Nephron progenitor cell (in vitro differentiated cells): ENCODE measurements at places on chromosomes 7 and 10.

DNA sequence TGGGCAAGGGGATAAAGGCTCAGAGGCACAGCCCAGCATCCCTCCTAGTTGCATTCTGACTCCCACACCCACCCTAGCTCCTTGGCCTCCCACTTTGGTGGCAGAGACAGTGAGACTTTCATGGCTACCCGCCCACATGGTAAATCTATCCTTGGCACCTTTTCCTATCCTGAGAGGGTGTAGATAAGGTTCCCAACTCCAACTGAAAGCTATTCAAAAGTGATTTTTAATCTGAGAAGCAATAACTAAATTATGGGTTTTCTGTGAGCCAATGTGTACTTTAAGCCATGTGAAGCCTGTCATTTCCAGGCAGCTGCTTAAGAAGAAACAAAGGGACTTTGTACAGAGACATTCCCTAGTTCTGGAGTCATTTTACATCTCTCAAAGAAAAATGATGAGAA, 9.1 kb downstream of the LAMB1 start:
- no peak overlapping the region for H3K27ac ChIP-seq
- H3K4me3 ChIP-seq = no peak overlapping the region
- peaks cover 62% of the 10 kb centered on the region for H3K36me3 ChIP-seq
- peaks cover 43% of the 10 kb centered on the region for H3K4me1 ChIP-seq
- no peak for DNase-seq

DNA sequence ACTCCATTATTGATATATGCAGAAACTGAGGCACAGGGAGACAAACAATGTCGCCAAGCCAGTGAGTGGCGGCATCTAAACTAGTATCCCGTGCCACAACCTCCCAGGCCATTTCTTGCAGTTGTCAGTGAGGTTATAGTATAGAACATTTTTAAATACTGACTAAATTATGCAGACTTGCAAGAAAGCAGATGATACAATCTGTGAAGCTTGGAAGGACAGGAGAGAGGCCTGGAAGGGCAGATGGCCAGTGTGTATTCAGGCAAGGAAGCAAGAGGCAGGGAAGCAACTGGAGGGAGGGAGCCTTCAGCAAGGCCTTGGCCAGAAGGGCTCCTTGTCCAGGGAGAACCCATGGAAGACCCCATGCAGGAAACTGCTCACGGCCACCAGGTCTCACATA, 110.3 kb upstream of the APBB1IP start:
- no peak for DNase-seq
- H3K36me3 ChIP-seq = no peaks in the 10 kb centered on the region
- no peaks in the 10 kb centered on the region for H3K4me1 ChIP-seq
- H3K4me3 ChIP-seq = no peak overlapping the region
- H3K27me3 ChIP-seq = peaks cover 10% of the 10 kb centered on the region
- no peak overlapping the region for H3K27ac ChIP-seq

DNA sequence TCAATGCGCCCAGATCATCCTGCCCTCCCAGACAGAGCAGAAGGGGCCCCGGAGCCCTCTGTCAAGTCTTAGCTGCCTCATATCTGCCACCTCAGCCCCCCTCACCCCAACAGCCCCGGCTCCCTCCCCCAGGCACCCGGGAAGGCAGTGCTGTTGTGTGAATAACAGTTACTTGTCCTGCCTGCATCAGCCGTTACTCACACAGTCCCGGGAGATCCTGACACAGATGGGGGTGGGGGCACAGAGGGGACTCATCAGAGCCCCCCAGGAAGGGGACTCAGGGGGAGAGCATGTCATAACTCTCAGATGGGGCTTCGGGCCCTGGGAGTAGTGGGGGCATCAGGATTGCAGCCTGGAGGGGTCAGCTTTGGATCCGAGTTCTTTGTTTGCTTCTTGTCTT, 12.4 kb upstream of the SERPINE1 start:
- DNase-seq = no peak
- H3K4me3 ChIP-seq = no peak overlapping the region
- no peak overlapping the region for H3K27ac ChIP-seq
- peaks cover 4% of the 10 kb centered on the region for H3K4me1 ChIP-seq

- H3K4me1 ChIP-seq = peaks cover 28% of the 10 kb centered on the region
- H3K4me3 ChIP-seq = peak overlapping the region; percentile 68
- no peak overlapping the region for H3K27ac ChIP-seq
- no peak for DNase-seq
- H3K27me3 ChIP-seq = peaks cover 85% of the 10 kb centered on the region
These were observed 2.5 kb downstream of the HMX2 start for GRCh38 chr10:123150271-123150985.

DNA sequence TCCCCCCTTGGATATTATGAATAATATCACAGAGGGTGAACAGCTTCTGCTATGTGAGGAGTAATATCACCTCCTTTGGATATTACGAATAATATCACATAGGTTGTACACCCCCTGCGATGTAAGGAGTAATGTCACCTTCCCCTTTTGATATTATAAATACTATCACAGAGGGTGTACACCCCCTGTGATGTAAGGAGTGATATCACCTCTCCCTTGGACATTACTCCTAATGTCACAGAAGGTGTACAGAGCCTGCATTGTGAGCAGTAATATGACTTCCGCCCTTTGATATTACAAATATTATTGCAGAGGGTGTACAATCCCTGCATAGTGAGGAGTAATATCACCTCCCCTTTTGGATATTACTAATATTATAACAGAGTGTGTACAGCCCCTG, 9.2 kb upstream of the TMEM225B start:
- no peaks in the 10 kb centered on the region for H3K4me1 ChIP-seq
- H3K36me3 ChIP-seq = no peaks in the 10 kb centered on the region
- H3K4me3 ChIP-seq = no peak overlapping the region
- no peak overlapping the region for H3K27ac ChIP-seq
- DNase-seq = no peak

DNA sequence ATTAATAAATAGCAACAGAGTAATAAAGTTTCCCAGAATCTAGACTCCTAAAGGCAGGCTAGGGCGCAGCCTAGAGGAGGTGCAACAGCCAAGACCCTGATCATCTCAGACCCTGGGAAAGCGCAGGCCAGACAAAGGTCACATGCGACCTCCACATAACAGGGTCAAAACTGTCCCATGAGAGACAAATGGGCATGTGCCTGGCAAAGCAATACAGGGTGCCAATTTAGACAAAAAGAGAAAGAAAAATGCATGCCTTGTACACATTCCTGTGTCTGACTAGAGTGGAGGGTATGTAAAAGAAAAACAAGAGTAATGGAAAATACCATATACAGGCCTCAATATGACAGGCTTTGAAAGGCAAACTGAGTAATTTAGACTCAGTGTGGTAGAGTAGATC, 22.2 kb downstream of the MPP7 start:
- peaks cover 3% of the 10 kb centered on the region for H3K27me3 ChIP-seq
- DNase-seq = no peak
- no peaks in the 10 kb centered on the region for H3K36me3 ChIP-seq
- no peak overlapping the region for H3K4me3 ChIP-seq
- no peak overlapping the region for H3K27ac ChIP-seq

DNA sequence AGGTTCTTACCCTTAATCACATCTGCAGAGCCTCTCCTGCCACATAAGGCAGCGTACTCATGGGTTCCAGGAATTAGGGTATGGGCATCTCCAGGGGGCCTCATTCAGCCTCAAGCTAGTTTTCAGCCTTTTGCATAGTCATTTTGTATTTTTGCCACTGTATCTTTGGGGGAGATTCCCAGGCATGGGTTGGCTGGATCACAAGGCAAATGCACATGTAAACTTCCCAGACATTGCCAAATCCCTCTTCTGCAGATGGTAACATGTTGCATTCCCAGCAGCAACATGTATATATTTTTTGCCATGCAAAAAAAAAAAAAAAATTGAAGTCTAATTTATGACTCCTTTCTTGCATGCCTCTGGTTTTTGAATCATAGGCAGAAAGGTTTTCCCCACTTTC, 595.4 kb upstream of the FOXK1 start:
- peaks cover 11% of the 10 kb centered on the region for H3K4me1 ChIP-seq
- H3K27ac ChIP-seq = peak overlapping the region; percentile 23
- H3K36me3 ChIP-seq = peaks cover 20% of the 10 kb centered on the region

DNA sequence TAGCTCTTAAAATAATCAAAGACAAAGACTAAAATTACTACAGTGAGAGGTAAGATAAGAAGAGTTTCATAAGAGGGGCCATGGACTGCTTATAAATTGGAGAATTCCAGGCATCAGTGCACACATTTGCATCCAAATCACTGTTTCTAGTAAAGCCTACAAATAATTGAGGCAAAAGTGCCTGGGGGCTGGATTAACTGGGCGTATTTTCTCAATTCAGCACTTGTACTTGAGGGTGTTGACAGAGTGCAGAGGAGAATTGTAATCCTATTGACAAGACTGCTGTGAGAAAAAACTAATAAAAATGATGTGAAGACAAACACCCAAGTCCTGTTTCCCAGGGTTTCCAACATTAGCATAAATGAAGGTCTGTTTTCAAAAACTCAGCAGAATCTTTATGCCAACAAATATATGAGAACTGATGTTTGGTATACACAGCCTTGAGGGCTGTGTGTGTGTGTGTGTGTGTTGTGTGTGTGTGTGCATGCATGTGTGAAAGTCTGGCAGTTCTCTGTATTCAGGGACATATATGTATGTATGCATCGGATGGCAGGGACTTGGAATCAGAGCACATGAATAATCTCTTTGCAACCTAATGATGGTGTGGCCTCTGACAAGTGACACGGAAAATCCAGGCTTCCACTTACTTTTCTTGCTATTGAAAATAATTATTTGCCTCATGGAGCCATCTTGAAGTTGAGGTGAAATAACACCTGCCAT, 182.1 kb upstream of the CDC14C start:
- H3K4me1 ChIP-seq = no peaks in the 10 kb centered on the region
- H3K4me3 ChIP-seq = no peak overlapping the region
- peaks cover 14% of the 10 kb centered on the region for H3K36me3 ChIP-seq
- no peak for DNase-seq
- H3K27ac ChIP-seq = peak overlapping the region; percentile 50

DNA sequence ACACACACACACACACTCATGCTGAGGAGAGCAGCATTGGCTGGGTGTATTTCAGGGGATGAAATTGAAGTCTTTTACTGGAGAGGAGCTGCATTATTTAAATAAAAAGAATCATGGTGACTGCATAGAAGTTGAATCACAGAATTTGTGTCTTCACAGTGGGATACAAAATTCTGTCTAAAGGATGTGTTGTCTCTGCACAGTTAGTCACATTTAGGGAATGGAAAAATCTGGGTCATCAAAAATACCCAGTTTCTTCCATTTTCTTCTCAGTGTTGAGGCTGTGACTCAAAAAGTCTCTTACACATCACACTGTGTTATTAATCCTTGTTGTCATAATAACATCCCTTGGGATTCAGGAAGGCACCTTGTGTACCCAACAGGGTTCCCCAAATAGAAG, 10.9 kb downstream of the PAPSS2 start:
- no peak for DNase-seq
- no peaks in the 10 kb centered on the region for H3K4me1 ChIP-seq
- H3K27ac ChIP-seq = no peak overlapping the region
- no peaks in the 10 kb centered on the region for H3K36me3 ChIP-seq

DNA sequence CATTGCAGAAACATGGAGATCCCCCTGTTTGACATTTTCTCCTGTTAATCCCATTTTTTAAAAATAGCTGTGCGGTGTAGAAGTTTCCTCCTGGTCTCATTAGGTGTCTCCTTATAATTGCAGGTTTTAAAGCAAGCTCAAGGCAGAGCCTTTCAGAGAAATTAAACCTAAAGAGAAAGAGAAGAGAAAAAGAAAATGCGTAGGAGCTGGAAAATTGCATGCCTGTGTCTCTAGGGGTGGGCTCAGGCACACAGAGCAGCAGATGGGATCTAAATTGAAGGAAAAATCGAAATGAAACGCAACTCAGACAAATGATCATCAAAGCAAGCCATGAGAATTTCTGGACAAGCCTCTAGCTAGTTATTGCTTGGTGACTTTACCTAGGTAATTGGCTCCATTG, 40.1 kb downstream of the GPR26 start:
- H3K27ac ChIP-seq = no peak overlapping the region
- H3K4me3 ChIP-seq = no peak overlapping the region
- no peak for DNase-seq
- peaks cover 17% of the 10 kb centered on the region for H3K4me1 ChIP-seq
- peaks cover 17% of the 10 kb centered on the region for H3K27me3 ChIP-seq
